ENCODE measurements at places on chromosomes 5 and 9. TPM values are rescaled to one million over a fixed set of nuclear protein-coding genes. Genes with fewer than 3 reads are reported as not detected.
A peak's percentile ranks its signal among the peaks of the same experiment; 100 is the strongest.

DNA sequence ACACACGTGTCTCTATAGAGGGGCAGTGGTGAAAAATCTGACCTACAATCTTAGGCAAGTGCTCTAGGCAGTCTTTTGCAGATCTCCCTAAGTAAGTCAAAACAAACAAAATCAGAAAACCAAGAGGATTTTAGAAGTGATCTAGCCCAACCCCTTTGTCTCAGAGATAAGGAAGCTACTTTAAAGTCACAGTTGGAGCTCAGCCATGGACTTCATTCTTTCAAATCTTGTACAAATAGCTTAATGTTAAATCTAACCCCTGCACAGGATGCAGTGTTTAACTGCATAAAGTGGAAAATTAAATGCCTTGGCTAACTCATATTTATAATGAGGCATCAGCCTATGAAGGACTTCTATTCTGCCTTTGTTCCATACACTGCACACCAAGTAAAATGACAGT is 135.1 kb upstream of the RFX3 start:
- H3K36me3 ChIP-seq = no peaks in the 10 kb centered on the region
- H3K4me3 ChIP-seq = no peak overlapping the region
- H3K27me3 ChIP-seq = no peaks in the 10 kb centered on the region
- H3K4me1 ChIP-seq = no peaks in the 10 kb centered on the region
- no peak for DNase-seq

DNA sequence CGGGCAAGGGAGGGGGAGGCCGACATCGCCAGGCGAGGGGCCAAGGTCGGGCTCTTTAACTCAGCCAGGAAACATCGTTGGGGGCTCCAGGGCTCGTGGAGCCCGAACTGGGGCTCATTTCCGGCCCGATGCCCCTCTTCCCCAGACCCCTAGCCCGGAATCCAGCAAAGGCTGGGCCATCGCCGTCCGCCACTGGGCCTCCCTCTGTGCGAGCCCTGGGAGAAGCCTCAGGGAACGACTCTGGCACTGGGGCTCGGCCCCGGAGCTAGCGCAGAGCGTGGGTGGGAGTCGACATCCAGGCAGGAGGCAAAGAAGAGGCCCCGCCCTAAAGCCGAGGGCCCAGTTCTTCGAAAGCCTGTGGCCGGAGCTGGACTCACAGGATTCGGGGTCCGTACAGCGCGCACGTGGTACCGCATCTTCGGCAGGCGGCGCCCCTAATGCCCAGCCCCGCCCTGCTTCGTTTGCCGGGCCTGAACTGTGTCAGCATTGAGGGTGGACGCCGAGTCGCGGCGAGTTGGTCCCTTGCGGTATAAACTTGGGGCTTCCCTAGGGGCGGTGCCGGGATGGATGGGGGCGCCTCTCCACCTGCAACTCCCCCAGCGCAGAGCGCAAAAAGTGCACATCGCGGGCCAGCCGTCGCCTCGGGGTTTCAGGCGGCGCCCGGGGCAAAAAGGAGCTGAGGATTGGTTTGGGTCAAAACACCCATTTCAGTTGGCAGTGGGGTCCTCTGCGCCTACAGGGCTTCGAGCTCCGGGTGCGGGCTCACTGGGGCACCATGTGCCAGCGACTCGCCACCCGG is 3.6 kb upstream of the PAX5 start:
- DNase-seq = no peak
- peak overlapping the region; percentile 23 for H3K4me3 ChIP-seq
- H3K4me1 ChIP-seq = no peaks in the 10 kb centered on the region
- peak overlapping the region; percentile 68 for H3K27ac ChIP-seq
- H3K27me3 ChIP-seq = peaks cover 100% of the 10 kb centered on the region

DNA sequence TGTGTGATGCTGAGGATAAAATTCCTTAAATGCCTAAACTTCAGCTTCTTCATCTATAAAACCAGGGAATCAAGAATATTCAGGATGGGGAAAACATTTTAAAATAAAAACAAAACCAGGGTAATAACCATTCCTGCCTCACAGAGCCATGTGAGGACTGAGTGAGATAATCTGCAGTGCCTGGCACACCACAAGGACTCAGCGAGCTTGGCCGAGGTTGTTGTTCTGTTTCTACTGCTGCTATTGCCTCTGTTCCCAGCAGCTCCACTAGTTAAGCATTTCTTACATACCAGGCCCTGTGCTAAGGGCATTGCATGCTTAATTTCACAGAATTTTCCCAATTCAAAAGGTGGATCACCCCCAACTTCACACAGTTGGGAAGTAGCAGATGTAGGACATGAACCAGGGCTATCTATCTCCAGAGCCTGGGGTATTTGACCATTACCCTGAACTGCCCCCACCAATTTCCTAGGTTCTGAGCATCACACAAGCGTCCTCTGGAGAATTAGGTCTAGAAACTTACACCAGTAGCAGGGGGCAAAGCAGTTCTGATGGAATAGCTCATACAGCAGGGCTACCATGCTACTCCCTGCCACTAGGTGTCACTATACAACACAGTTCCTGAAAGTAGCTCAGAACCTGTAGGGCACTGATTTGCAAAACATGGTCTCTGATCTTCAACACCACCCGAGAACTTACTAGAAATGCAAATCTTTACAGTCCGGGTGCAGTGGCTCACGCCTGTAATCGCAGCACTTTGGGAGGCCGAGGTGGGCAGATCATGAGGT is 74.3 kb downstream of the LRSAM1 start:
- DNase-seq = no peak
- H3K27me3 ChIP-seq = no peaks in the 10 kb centered on the region
- H3K4me1 ChIP-seq = peaks cover 31% of the 10 kb centered on the region

GPR151 gene
- total RNA-seq = not detected

- H3K36me3 ChIP-seq = no peaks in the 10 kb centered on the region
- H3K27me3 ChIP-seq = no peaks in the 10 kb centered on the region
- H3K4me1 ChIP-seq = peaks cover 14% of the 10 kb centered on the region
- no peak for DNase-seq
- no peak overlapping the region for H3K4me3 ChIP-seq
- no peak overlapping the region for H3K27ac ChIP-seq
Measured at GRCh38 chr5:39520232-39520572, 95.4 kb upstream of the DAB2 start.

DNA sequence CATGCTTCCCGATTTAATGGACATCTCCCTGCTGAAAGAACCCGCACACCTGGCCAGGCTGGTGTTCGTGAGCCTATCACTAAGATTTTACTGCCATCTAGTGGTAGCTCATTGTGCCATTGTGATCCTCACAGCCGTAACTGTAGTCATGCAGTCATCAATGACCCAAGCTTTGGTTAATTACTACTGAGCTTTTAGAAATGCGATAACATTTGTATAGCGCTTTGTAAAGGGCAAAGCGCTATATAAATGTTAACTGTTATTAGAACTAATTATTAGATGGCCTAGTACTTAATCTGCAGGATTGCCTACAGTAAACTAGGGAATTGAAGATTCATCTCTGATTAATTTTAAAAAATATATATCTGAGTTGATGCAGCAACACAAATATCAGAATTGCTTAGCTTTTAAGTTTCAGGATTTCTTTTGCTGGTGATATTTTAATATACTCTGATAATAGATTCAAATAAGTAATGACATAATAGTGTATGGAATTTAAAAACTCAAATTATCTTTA is 90.2 kb downstream of the HACD4 start:
- no peak overlapping the region for H3K27ac ChIP-seq
- no peaks in the 10 kb centered on the region for H3K36me3 ChIP-seq
- no peak overlapping the region for H3K4me3 ChIP-seq
- no peaks in the 10 kb centered on the region for H3K4me1 ChIP-seq
- no peak for DNase-seq

DNA sequence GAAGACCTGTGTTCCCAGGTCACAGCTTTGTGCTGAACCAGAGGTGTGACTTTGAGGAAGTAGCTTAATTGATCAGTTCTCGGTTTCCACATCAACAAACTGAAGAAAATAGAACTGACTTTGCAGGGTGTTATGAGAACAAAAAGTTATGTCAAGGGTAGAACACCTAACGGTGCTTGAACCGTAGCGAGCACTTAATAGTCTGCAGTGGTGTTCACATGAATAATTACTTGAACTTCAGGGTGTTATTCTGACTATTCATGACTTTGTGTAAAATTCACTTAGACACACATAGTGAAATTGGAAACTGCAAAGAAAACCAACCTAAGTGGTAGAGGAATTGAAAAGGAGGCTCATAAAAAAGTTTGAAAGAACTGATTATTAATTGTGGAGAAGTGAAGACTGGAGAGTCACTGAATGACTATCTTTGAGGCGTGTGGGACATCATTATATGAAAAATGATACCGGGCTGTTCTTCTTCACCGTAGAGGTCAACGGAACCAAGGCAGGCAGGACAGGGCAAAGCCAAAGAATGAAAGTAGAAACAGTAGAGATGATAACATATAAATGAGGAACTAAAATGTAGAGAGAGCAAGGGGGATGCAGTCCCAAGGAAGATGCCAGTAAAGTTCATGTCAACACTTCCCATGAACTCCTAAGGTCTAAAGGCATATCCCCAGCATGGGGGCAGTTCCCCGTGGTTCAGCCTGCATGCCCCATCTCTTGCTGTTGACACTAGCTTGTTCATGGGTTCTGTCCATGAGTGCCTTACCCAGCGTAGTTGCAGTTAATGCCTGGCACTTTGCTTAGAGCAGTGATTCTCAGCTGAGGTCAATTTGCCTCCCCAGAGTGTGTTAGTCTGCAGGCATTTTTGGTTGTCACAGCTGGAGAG is 118.7 kb downstream of the ZNF462 start:
- no peak overlapping the region for H3K27ac ChIP-seq
- no peak for DNase-seq
- no peaks in the 10 kb centered on the region for H3K4me1 ChIP-seq
- no peak overlapping the region for H3K4me3 ChIP-seq

Measured in tibial nerve (tissue), 4 donors.